DMS79 treated with DMSO at 0.1 percent for 48 hours (cell line): ENCODE measurements at places on chromosomes 11 and 22.

DNA sequence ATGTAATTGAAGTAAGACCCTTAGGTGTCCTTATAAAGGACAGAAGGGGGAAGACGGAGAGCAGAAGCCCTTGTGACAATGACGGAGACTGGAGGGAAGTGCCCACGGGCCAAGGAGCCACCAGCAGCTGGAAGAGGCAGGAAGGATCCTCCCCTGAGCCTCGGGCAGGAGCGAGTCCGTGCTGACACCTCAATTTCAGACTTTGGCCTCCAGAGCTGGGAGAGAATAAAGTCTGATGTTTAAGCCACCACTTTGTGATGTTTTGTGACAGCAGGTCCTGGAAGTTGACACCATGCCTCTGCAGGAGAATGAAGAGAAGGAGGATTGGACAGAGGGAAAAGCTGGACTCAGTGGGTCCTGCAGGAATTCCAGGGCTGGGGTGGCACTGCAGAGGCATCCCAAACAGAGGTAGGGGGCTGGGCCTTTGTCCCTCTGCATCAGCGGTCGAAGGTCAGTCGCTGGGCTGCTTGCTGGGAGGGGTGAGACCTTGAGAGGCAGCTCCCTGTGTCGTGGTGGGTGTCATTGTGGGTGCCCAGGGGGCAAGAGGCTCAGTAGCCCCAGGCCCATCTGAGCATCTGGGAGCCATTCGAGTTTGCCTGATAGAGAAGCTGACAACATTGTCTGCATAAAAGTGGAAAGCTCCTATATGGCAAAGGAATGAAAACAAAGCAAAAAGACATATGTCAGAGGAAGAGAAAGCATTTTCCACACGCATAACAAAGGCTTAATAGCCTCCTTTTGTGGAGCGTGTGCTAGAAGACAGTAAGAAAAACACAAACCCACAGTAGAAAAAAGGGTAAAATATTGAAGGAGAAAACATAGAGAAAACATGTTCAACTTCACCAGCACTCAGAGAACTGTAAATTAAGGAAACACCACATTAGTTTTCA, 68.8 kb downstream of the RTL6 start:
- no peak for DNase-seq

DNA sequence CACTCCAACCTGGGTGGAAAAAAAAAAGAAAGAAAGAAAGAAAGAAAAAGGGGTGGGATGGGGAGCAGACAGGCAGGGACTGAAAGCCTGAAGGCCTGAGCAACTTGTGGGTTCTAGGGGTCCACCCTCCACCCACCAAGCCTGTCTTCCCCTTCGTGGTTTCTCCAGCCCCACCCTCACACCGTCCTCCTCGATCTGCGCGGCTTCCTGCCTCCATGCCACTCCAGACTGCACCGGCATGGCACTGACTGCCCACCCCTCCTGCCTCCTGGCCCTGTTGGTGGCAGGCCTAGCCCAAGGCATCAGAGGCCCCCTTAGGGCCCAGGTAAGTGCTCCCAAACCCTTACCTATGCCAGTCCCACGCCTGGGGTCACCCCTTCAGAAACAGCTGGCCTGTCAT, at the start of gene CTSW:
Gene CTSW (plus strand): TSS at position 221 of the 400 bp plus-strand sequence. CDS start 18 bp downstream, at position 239.
- DNase-seq, result no peak

- DNase-seq, result no peak
Measured at GRCh38 chr22:41781507-41781906, 19.0 kb upstream of the CCDC134 start.

- no peak for DNase-seq
Measured at GRCh38 chr11:69073469-69073868, 24.7 kb downstream of the TPCN2 start.

DNA sequence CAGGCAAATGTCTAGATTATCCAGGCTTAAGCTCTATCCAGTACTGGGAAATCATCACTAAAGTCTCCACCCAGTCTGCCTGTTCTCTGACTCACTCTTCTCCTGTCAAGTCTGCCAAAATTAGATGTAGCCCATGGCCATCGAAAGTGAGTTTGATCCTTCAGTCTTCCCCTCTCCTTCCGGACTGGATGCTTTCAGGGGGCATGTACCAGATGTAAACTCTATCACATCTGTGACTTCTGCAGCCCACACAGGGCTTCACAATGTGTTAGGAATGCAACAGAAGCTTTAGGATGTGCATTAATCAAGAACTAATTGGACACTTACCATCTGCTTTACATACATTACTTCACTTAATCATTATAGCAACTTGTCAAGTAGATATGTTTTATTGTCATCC, 12.3 kb downstream of the ME3 start:
- DNase-seq, result no peak

- DNase-seq, result no peak
Measured at GRCh38 chr11:16554361-16554760, 184.1 kb upstream of the C11orf58 start.

DNA sequence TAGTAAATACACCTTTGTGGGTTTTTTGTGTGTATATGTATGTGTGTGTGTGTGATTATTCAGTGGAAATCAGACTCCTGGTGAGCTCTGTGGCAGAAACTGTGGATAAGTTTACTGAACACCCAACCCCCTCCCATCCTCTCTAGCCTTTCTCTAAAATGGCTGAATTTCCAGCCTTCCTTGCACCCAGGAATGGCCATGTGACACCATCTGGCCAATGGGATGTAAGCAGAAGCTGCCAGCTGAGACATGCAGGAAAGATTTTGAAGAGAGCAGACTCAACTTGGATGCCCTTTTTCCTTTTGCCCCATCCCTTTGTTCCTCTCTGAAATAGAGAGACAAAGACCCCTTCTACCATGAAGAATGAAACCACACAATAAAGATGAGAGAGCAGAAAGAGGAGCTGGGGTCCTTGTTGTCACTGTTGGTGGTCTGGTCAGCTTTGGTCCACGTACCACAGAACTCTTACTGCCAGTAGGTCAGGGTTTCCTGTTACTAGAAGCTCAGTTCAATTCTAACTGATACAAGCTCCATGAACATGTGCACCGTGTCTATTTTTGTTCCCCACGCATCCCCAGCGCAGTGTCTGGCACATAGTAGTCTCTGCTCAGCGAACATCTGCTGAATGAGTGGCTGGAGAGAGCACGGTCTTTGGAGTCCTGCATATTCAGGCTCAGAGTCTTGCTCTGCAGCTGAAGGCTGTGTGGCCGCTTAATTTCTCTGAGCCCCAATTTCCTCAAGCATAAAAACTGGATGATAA, 57.5 kb downstream of the SEZ6L start:
- DNase-seq, result no peak

DNA sequence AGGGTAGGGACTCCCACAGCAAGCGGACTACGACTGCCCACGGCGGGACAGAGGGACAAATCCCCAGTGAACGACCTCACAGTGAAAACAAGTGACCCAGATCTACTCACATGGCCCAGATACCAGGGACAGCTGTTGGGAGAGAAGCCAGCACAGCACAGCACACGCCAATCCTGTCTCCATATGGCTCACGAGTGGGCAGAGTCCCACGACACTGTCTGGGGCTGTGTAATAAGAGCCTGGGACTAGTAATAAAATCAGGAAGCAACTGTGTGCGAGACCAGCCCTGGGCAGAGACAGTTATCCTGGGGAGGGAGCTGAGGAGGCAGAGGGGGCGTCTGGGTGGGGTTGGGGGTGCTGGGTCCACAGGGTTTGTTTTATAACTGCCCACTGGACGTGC, 385.0 kb downstream of the CTTN start:
- DNase-seq, result no peak

DNA sequence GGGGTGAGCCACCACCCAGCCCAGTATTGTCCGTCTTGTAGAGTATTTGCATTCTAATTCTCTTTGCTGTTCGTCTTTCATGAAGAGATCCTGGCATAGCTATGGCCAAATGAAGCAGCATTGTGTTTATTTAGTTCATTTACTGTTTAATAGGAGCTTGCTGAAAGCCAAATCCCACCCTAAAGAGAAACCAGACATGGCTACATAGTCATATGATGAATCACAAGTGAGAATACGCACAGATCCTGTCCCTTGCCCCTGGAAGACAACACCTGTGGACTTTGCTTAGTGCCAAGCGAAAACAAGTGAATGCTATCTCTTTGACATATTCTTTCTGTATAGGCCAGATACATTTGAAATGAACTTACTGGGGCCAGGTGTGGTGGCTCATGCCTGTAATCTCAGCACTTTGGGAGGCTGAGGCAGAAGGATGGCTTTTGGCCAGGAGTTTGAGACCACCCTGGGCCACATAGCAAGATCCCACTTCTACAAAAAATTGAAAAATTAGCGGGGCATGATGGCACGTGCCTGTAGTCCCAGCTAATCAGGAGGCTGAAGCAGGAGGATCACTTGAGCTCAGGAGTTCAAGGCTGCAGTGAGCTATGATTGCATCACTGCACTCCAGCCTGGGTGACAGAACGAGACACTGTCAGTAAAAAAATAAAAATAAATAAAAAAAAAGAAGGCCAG, 5.1 kb upstream of the ARFGAP3 start:
- no peak for DNase-seq

DNA sequence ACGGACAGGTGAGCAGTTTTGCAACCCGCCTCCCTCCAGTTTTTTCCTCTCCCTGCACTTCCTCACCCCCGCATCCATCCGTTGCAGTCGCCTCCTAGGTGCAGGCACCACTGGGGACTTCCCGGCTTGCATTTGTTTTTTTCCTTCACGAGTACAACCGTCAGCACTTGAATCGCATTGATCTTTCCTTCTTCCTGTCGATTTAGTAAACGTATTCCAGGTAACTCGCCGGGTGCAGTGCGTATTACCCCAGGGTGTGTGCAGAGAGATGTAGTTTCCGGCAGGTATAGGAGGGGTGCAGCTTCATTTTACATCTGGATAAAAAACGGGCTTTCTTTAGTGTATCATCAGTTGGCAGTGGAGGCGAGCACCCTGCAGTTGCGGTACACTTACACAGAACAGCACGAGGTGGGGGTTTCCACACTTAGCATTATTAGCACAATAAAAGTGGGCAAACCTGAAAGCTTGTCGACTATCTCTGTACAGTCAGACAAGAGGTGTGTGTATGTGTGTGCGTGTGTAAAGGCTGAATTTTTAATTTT, at the start of gene SORL1-AS1:
Gene SORL1-AS1 (minus strand): TSS at position 359 of the 542 bp plus-strand sequence.
- peak; percentile 71 for DNase-seq

- no peak for DNase-seq
Measured at GRCh38 chr22:49055406-49055805, 772.3 kb downstream of the BRD1 start.

GRCh38 chr22:17924735-17925364, 99.5 kb downstream of the MICAL3 start:
- no peak for DNase-seq

DNA sequence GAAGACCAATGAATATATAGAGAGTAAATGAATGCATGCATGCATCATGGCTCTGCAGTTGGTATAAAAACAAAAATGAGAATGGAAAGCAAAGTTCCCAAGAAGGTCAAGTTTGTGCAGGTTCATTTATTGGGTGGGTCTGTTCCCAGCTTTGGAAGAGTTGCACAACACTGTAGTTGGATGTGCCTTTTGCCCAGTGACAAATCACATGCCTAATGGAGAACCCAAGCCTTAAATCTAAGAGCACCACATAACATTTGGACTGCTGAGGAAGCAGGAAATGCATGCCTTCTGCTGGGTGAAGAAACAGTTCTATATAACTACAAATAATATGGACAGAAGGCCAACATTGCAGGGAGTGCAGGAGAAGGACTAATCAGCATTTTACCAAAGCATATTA, 30.6 kb downstream of the PRCP start:
- DNase-seq, result no peak

- no peak for DNase-seq
Measured at GRCh38 chr11:31059529-31059928, 310.0 kb downstream of the DCDC1 start.

- no peak for DNase-seq
Measured at GRCh38 chr11:32479291-32479690, 44.0 kb upstream of the WT1 start.

DNA sequence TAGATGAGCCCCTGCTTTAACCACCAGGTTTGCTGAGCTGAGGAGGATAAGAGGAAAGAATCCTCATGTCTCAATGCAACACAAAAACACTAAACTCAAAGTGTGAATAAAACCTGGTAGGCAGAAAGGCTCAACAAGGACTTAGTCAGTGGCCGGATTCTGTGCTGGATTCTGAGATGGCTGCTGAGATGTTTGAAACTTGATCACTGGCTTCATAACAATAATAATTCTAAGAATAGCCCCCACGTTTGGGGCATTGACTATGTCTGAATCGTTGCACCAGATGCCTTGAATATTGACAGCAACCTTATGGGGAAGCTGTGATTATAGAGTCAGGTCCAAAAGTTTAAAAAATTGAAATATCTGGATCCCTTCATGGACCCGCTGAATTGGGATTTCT, 4.6 kb downstream of the DKK3 start:
- DNase-seq, result no peak
